ENCODE measurements at places on chromosomes 3 and 15. TPM values are rescaled to one million over a fixed set of nuclear protein-coding genes. Genes with fewer than 3 reads are reported as not detected.

Gene CNTN4
- total RNA-seq = not detected

- DNase-seq = no peak
Observed at GRCh38 chr3:160643994-160644393, 33.0 kb upstream of the ARL14 start.

GRCh38 chr3:46888705-46889104 lies 11.2 kb downstream of the PTH1R start:
- DNase-seq = no peak

DNA sequence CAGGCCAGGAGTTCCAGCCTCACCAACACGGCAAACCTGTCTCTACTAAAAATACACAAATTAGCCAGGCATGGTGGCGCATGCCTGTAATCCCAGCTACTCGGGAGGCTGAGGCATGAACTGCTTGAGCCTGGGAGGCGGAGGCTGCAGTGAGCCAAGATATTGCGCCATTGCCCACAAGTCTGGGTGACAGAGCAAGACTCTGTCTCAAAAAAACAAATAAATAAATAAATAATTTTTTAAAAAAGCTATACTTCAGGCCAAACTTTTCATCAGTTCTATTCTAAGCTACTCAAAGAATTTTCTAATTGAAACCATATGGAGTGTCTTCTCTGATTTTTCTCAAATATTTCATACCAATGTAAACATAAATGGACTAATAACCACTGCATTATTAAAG lies 43.5 kb downstream of the PHC3 start:
- no peak for DNase-seq

- no peak for DNase-seq
Observed at GRCh38 chr15:67063689-67064606, 1.5 kb upstream of the SMAD3 start.

Data from PC-9 (cell line).